ENCODE measurements at places on chromosomes 13 and 19.

DNA sequence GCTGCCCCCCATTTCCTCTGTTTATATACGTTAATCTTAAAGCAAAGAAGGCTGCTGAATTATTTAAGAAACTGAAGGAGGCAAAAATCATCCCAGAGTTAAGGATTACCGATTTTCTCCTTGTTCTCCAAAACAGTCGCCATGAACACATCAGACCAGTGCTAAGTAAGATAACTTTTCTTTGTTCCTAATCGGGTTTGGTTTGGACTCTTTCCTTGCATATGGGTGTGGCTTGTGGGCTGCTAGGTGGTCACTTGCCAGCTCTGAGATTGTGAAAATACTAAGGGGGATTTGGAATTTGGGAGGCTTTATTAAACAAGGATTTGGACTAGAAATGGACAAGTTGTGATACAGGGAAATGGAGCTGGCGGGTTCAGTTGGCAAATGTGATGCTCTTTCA, 212.1 kb downstream of the OXGR1 start:
- DNase-seq: no peak

DNA sequence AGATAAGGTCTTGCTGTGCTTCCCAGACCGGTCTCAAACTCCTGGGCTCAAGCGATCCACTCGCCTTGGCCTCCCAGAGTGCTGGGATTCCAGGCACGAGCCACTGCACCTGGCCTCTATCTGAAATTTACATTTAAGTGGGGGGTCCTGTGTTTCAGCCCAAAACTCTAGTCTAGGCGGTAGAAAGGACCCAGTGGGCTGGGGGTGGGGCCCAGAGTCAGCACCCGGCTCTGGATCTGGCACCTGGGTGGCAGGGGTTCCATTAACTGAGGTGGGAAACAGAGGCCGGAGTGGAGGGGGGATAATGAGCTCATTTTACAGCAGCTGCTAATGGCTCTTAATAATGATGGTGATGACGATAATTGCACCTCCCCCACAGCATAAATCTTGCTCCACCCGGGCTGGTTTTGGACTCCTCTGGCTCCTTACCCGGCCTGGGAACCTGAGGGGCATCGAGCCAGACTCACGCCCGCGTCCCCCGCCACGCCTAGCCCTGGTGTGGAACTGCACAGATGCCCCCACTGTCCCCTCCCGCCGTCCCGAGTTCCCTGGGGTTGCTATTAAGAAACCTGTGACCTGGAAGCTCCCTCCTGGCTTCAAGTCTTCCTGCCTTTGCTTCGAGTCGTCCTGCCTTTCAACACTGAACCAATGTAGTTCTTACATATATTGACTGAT, 17.8 kb upstream of the KLF2 start:
- no peak for DNase-seq

- no peak for DNase-seq
These were observed 43.6 kb downstream of the STOML3 start for GRCh38 chr13:38947054-38947453.

DNA sequence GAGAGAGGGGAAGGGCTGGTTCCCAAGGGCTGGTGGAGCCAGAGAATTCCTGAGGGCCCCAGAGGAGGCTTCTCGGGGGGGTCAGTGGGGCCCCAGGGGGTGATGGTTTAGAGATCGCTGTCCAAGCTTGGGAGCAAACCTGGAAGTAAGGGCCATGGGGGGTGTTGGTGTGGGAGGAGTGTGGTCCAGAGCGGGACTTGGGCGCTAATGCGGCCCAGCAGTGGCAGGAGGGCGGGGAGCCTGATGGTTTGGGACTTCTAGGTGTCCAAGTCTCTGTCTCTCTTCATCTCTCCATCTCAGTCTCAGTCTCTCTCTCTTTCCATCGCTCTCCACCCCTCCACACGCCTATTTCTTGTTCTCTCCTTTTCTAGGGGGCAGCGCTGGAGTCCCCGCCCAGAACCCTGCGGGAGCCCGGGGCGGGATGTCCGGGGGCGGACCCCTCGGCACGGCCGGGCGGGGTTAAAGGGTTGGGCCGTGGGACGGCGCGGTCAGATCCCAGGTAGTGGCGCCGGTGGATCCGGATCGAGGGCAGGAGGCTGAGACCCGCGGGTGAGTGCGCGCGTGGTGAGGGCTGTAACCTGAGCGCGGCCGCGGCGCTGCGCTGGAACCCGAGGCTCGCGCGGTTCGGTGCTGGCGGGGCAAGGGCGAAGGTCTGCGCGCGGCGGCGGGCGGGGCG, at the start of gene CYP4F22:
Gene CYP4F22 (plus strand): TSS at position 491 of the 676 bp plus-strand sequence. CDS start 16,812 bp downstream, outside the sequence.
- no peak for DNase-seq

GRCh38 chr19:33247441-33247819, 21.8 kb upstream of the SLC7A10 start:
- no peak for DNase-seq

GRCh38 chr19:30890033-30890432, 459.2 kb downstream of the TSHZ3 start:
- DNase-seq: no peak

- no peak for DNase-seq
These were observed 1032.4 kb upstream of the MIR17HG start for GRCh38 chr13:90315061-90315460.

DNA sequence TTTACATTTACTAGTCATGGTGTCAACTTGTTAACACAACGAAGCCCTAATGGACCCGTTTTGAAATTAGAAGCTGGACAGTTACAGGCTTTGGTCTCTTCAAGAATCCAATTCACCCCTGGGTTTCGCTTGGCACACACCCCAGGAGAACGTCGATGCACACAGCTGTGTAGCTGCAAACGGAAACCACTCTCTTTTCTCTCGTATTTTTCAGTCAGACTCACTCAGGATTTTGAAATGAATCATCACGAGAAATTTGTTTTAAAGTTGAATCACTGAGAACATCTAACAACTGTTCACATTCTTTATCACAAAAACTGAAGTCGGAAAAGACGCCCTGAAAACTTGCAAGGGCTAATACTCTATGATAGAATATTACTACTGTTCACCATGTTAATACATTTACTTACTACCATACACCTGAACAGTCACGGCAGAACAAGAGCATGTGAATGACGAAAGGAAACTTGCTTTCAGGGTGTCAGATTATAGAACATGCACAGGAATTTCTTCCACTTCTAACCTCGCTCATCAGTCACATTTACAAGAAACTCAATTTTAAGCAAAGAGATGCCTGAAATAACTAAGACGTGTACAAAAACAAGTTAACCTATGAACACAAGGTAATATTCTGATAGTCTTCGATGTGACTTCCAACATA, 4.7 kb downstream of the PNMA8A start:
- no peak for DNase-seq

DNA sequence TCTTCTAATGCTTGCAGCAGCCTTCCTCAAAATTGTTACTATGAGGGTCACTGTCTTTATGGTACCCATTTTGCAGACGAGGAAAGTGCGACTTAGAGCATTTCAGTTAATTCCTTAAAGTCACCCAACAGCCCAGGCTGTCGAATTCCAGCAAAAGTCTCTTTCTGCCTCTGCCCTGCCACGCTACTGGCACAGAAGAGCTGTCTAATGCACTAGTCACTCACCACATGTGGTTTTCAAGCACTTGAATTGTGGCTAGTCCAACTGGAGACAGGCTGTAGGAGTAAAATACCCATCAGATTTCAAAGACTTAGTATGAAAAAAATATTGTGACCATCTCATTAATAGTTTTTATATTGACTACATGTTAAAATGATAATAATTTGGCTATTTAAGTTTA, 1.7 kb downstream of the FPR1 start:
- no peak for DNase-seq

Data from T-helper 2 cell (primary cell).